ENCODE measurements at places on chromosomes 3 and 15.

- DNase-seq, result no peak
Measured at GRCh38 chr3:118990823-118991560, 43.7 kb downstream of the IGSF11 start.

- no peak for DNase-seq
Measured at GRCh38 chr15:51303462-51303980, 34.9 kb downstream of the CYP19A1 start.

GRCh38 chr3:109018828-109019227 is 65.1 kb upstream of the GUCA1C start:
- DNase-seq, result no peak

DNA sequence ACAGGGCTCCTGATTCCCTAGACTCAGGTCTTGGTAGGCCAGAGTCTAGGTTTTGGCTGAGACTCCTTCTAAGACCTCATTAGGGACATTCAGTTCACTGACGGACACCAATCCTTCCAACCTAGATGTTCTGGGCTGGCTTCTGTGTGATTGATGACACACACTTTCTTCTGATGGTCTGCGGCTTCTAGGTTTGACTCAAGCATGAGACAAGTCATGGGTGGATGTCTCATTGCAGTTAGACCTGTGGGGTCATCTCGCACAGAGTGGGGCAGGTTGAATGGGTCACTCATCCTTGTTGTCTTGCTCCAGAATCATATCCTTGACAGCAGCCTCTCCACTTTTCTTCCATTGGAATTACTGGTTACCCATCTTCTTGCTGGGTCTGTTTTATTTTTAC is 35.8 kb downstream of the ARNT2 start:
- no peak for DNase-seq

- peak; percentile 16 for DNase-seq
Measured at GRCh38 chr3:67075295-67075694, 77.2 kb downstream of the KBTBD8 start.

DNA sequence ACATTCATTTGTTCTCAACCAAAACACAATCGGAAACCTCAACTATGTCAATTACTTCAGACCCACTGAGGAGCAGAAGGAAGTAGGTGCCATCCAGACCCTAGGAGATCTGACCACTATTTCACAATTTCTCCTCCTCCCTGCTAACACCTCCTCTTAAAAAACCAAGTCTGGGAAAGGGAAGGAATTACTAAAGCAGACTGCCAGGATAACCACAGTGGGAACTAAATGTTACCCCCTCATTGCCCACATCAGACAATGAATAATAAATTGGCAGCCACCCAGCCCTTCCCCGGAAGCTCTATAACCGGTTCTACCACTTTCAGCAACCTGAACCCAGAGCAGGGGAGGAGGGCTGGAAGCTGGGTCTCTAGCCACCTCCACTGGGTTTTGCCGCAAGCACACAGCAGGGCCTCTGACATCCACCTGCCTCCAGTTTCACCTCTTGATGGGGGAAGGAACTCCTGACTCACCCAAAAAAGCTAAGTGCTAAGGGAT is 17.6 kb downstream of the C15orf62 start:
- DNase-seq, result peak; percentile 71

- DNase-seq, result no peak
Measured at GRCh38 chr15:68085052-68085451, 30.9 kb downstream of the PIAS1 start.

- DNase-seq, result no peak
Measured at GRCh38 chr3:195209083-195209846, 61.7 kb downstream of the XXYLT1 start.

DNA sequence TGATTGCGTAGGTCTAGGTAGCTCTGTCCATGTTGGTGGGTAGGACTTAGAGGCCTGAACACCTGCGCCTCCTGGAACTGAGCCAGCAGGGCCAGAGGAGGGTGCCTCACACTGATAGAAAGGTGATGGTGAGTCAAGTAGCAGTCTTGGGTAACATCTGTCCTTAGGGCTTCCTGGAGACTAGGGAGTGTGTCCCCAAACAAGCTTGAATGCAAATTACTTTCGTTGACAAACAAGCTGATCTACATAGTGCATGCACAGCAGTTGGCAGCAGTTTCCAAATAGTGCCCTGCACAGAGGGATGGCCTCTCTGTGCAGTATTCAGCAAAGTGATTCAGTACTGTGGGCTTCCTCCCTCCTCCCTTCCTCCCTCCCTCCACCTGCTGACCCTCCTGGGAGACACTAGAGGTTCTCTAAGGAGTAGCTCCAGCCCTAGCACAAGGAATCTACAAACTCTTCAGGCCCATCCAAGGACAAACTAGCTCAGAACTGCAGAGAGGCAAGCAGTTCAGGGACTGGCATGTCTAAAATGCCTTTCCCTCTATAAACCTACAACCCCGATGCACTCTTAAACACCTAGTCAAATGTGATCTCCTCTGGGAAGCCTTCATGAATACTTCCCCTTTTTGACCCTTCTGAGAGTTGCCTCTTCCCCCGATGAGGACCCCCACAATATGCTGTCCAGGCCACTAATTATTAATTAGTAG is 61.0 kb downstream of the TLE3 start:
- no peak for DNase-seq

DNA sequence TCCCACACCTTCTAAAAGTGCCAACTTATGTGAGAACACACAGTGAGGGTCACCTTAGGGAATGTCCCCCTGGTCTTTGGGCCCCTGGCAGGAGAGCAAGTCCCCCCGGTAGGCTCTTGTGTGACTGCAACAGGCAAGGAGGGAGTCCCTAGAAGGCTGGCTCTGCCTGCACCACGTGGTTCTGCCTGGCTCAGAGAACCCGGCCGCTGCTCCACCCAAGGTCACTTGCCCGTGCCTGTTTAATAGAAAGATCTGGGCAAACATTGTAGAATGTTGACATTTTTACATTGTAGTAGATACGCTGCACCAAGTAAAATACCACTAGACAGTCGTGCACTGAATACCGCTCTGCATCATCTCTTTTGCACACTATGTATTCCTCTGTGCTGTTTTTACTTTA is 21.9 kb downstream of the GABRA5 start:
- DNase-seq, result no peak

DNA sequence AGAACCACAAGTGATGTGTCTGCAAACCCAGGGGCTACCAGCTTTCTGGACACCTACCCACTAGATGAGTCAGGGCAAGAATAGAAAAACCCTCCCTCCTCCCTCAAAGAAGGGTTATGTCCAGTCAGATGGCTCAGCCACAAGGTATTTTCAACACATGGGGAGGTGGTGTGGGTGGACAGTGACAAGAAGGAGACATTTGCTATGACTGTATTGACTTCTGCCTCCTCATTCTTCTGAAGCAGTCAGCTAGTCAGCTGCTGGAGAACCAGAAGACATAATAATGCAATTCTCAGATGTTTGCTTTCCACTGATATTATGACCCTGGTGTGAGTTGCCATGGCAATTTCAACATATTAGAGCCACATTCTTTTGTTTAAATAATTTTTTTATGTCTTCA is 66.7 kb upstream of the GOLGA8B start:
- DNase-seq, result no peak

- no peak for DNase-seq
Measured at GRCh38 chr3:58386626-58387365, 46.8 kb downstream of the PDHB start.

GRCh38 chr3:99903869-99904268 is 86.2 kb downstream of the CMSS1 start:
- DNase-seq, result no peak

DNA sequence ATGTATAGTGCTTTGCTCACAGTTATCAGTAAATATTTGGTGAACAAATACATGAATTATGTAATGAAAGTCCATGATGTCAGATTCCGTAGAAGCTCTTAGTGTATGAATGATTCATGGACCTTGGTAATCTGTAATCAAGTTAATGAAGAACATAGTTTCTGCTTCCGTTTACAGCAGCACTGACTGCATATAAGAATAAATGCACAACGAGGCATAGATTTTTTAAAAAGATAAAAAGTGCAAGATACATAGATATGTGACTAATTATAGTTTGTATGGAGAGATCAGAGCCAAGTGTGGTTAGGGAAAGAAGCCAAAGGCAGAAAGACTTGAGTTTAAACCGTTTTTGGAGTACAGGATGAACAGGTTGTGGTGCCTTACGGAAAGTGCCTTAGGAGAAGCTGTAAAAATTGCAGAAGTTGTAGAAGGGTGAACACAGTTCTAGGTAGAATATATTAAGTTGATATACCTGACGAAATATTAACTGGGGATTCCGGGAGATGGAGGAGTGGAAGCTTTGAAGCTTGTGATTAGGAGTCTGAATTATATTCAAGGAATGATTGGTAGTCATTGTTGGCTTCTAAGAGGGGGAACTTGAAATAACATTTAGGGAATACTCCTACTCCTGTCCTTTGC is 293.1 kb downstream of the NLGN1 start:
- no peak for DNase-seq

DNA sequence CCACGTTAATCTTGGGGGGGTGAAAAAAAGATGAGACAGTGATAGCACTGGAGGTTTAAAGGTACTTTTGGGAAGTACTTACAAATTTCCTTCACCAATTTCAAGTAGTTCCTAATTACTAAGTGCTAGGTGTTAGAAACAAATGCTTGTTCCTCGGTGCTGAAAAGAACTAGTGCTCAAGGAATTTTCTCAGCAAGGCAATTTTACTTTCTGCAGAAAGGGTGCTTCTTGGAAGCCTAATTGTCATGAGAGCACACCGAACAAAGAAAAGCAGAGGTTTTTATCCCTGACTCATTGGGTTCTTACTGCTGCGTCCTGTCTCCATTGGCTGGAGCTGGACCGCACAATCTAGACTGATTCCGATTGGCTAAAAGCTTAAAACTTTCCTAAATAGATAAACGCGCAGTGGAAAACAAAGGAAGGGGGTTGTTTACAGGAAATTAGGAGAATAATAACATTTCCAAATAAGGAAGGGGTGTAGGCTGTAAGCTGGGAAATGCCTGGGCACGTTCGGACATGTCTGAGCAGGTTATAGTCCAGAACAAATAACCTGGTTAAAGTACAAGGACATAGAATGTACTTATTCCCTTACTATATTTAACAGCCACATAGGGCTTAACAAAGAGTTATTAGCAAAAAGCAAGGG is 49.6 kb downstream of the CHD2 start:
- DNase-seq, result no peak

DNA sequence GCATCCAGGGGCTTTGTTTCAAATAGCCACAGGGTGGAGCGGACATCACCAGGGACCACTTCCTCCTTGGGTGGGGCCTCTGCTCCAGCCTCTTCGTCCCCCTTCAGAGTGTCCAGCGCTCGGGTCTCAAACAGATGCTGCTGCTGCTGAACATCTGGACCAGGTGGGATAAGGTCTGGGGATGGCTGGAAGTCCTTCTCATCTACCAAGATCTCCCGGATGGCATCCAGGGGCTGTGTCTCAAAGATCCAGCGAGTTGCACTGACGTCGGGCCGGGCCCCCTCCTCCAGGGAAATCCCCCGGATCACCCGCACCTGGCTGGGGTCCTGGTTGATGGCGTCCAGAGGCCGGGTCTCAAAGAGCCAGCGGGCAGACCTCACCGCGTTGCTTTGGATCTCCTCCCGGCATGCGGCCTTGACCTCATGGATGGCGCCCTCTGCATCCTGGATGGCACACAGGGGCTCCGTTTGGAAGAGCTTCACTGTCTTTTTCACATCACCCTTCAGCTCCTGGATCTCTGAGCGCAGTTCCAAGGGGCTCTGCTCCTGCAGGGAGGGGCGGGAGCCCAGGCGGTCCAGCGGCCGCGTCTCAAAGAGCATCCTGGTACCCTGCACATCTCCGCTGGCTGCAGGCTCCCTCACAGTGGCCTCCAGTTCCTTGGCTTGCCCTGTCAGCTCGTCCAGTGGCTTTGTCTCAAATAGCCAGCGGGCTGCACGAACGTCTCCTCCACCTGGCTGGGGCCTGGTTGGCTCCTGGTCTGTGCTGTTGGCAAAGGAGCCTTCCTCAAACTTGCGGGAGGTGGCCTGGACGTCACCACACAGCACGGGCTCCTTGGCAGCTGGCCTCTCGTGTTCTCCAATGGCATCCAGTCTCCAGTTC is 3.9 kb downstream of the XIRP1 start:
- no peak for DNase-seq

- no peak for DNase-seq
Measured at GRCh38 chr3:195609229-195609628, 25.5 kb upstream of the APOD start.

DNA sequence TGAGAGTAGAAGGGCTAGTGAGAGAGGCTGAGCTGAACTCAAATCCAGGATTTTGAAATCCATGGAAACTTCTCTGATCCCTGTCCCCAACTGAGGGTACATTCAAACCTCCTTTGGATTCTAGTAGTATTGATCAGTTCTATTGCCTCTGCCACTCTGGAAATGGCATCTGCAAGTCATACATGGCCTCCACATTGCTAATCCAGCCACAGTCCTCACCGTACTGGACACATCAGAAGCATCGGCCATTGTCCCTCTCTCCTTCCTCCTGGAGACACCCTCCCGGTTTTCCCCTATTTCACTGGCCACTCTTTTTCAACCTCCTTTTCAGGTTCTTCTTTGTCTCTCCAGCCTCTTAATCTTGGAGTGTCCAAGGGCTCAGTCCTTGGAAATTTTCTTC is 66.9 kb downstream of the ETV5 start:
- no peak for DNase-seq

- peak; percentile 28 for DNase-seq
Measured at GRCh38 chr15:55588070-55588814, at the start of gene PYGO1. Gene PYGO1 (minus strand): TSS chr15:55588345. CDS start chr15:55587883, 462 bp downstream.

- DNase-seq, result no peak
Measured at GRCh38 chr3:158781849-158782248, 20.0 kb upstream of the MFSD1 start.

GRCh38 chr3:18295171-18295920 is 129.8 kb downstream of the SATB1 start:
- peak; percentile 57 for DNase-seq

- no peak for DNase-seq
Measured at GRCh38 chr3:134449277-134449676, 36.5 kb downstream of the ANAPC13 start.

DNA sequence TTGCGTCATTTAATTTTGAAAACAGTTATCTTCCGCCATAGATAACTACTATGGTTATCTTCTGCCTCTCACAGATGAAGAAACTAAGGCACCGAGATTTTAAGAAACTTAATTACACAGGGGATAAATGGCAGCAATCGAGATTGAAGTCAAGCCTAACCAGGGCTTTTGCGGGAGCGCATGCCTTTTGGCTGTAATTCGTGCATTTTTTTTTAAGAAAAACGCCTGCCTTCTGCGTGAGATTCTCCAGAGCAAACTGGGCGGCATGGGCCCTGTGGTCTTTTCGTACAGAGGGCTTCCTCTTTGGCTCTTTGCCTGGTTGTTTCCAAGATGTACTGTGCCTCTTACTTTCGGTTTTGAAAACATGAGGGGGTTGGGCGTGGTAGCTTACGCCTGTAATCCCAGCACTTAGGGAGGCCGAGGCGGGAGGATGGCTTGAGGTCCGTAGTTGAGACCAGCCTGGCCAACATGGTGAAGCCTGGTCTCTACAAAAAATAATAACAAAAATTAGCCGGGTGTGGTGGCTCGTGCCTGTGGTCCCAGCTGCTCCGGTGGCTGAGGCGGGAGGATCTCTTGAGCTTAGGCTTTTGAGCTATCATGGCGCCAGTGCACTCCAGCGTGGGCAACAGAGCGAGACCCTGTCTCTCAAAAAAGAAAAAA is 1.2 kb downstream of the B2M start:
- peak; percentile 68 for DNase-seq

Measured in stimulated activated CD4-positive, alpha-beta T cell treated with anti-CD3 and anti-CD28 coated beads, Interleukin-1b, Interleukin-23, amount 100 ng/mL, for 48 hours (primary cell).